ENCODE measurements at places on chromosomes 2 and 18.
A peak's percentile ranks its signal among the peaks of the same experiment; 100 is the strongest.

DNA sequence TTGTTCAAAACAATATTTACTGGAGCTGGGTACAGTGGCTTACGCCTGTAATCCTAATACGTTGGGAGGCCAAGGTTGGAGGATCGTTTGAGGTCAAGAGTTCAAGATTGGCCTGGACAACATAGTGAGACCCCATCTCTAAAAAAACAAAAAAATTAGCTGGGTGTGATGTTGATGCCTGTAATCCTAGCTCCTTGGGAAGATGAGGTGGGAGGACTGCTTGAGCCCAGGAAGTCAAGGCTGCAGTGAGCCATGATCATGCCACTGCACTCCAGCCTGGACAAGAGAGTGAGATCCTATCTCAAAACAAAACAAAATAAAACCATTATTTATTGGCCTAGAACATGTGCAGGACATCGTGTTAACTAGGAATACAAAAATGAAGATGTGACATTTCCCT, 77.5 kb downstream of the COLEC12 start:
- no peak for DNase-seq

GRCh38 chr2:199468561-199469513, 11.1 kb upstream of the SATB2 start:
- DNase-seq: peak; percentile 73

- DNase-seq: no peak
Observed at GRCh38 chr2:60560734-60561644, 7.5 kb upstream of the BCL11A start.

DNA sequence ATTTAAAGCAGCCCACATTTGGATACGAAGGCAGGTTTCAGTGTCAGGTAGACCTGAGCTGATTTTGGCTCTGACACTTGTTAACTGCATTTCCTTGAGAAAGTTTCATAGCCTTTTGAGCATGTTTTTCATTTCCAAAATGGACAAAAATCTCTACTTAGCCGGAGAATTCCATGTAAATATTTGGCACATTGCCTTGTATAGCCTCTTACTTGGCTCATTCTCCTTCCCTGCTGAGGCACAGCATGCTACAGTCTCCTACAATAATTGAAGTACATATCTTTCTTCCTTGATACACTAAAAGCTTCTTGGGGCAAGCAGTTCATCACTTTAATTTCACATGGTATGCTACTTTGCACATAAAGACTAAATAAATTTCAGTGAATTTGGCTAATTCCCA, 772.2 kb upstream of the CHAC2 start:
- no peak for DNase-seq

DNA sequence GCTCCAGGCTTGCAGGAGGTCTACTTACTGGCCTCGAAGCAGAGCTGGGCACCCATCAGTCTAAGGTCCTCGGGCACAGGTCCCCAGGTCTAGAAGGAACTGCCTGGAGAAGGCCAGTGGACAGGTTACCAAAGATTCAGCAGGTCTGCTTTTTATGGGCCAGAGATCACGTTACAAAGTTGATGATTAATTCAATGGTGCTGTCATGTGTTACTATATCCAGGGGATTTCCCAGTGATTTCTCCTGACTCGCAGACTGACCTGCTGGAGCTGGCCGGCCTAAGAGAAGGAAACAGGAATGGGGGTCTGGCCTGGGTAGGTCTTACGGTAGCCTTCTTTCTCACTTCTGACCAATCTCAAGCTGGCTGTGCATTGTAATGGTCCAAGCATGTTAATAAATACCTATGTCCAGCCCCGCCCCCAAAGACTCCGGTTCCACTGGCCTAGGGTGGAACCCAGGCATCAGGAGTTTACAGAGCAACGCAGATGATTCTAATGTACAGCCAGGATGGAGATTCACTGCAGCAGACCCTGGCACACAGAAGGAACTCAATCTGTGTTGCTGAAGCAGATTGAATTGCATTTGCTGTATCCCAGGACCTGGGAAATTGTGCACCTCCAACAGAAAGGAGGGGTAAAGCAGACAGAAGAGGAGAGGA, at the start of gene NEURL3:
TSS of gene NEURL3 (minus strand) at position 127 of the 659 bp plus-strand sequence. CDS start at position 56, 71 bp downstream.
- DNase-seq: no peak

DNA sequence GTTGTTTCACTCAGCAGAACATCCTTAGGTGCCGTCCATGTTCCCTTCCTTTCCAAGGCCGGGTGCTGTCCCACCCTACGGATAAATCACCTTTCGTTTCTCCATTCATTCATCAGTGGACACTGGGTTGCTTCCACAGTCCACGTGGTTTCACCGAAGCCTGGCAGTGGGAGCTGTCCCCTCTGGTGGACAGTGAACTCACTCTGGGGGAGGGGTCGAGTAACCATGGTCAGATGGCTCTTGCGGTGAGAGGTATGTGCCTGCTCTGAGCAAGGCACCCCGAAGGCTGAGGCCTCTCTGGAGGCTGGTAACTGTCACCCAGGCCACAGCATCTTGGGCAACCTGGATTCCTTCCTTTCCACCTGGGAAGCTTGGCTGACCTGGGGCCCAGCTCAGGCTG, 61.5 kb upstream of the TWIST2 start:
- no peak for DNase-seq

DNA sequence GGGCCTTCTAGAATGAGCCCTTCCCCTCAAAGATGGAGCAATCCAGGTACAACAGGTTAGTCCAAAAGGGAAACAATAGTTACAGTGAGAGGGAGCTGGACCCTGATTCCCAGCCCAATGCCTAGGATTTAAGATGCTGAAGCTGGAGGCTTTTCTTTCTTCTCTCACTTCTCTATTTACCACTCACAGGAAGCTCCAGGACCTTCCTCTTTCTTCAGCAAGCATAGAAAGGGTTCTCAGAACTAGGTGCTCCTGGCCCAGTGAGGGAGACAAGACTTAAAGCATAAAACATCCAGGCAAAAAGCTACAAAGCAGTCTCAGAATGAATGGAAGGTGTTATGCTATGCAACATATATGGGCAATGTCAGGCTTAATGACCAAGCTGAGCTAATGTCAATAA, 279.0 kb downstream of the SRBD1 start:
- no peak for DNase-seq

GRCh38 chr2:216904974-216905373, 45.1 kb upstream of the TNP1 start:
- DNase-seq: no peak

DNA sequence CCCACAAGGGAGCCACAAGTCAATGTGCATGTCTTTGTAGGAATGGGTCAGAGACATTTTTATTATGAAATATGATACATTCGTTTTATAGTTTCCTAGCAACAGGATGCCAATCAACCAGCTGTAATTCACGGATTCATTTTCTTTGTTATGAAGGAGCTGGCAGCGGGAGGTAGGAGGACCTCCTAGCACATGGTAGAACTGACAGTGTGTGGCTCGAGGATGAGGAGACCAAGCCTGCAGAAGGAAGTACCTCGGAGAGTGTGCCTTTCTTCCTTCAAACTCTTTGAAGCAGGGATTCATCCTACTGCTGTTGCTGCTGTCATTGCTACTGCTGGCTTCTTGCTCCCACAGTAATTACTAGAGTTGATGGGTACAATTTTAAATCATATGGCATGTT, 504.8 kb upstream of the KLHL29 start:
- no peak for DNase-seq

DNA sequence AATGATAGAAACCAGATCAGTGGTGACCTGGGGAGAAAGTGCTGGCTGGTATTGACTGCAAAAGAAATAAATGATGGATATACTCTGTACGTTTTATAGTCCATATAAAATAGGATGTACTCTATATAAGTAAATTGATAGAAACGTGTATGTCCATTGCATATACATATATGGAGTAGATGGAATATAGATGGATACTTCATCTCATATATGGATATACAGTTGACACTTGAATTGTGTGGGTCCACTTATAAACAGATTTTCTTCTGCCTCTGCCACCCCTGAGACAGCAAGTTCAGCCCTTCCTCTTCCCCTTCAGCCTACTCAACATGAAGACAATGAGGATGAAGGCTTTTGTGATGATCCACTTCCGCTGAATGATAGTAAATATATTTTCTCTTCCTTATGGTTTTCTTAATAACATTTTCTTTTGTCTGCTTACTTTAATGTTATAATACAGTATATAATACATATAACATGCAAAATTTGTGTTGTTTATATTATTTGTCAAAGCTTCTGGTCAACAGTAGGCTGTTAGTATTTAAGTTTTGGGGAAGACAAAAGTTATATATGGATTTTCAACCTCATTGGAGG, 76.1 kb upstream of the MYCN start:
- no peak for DNase-seq

DNA sequence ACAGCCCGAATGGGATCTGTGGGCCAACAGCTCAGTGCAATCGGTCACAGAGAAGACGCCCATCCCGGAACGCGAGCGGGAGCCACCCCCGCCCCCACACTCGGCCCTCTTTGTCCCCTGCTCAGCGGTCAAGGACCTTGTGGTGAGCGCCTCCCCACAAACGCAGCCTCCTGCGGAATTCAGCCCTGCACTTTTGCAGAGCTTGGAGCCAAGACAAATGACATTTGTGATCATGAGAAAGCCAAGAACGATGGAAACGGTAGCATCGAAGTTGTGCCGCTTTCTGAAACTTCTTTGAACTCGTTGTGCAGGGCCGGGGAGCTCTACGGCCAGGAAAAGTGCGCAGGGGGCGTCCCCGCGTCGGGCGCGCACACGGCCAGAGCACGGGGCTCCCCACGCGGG, 6.7 kb upstream of the SALL3 start:
- DNase-seq: no peak

GRCh38 chr2:177241711-177242120, 22.8 kb downstream of the NFE2L2 start:
- no peak for DNase-seq

GRCh38 chr2:25453199-25453905, 111.6 kb upstream of the DNMT3A start:
- DNase-seq: no peak

DNA sequence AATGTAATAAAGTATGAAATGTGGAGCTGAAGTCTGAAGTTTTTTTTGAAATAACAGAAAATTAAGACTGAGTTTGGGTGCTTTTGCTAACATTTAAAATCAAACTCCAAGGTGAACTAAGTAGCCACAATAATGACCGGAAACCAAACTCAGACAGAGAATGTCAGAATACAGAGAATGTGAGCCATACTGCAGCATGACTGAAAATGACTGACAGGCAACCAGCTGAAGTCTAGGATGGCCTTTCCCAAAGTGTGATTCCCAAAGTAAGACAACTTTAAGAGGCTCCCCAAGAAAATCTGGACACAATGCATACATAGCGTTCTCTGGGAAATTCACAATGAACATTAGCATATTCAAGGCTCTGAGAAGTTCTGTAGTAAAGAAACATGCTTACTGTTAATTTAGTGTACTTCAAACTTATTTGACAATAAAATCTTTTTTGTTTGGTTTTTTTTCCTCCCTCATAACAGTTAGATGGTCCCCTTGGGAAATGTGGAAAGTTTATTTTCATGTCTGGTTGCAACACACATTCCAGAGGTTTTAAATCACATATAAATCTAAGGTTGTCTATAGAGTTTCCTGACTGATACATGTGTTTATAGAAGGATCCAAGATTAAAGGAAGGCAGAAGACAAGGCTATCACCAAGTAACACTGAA, 28.6 kb downstream of the PLA2R1 start:
- DNase-seq: no peak

DNA sequence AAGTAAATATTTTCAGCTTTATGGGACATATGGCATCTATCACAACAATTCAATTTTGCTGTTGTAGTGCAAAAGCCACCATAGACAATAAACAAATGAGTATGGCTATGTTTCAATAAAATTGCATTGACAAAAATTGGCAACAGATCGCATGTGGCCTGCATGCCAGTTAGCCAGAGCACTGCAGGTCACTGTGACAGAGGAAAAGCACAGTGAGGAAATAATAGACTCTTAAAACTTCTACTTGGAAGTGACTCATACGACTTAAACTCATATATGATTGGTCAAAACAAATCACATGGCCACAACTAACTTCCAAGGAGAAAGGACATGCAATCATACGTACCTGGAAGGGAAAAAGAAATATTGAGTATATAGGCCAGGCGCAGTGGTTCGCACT, 44.4 kb downstream of the EXOC6B start:
- no peak for DNase-seq

GRCh38 chr18:6543330-6543908, 128.7 kb upstream of the L3MBTL4 start:
- DNase-seq: no peak

- no peak for DNase-seq
Observed at GRCh38 chr2:69241093-69241492, 145.9 kb downstream of the GFPT1 start.

DNA sequence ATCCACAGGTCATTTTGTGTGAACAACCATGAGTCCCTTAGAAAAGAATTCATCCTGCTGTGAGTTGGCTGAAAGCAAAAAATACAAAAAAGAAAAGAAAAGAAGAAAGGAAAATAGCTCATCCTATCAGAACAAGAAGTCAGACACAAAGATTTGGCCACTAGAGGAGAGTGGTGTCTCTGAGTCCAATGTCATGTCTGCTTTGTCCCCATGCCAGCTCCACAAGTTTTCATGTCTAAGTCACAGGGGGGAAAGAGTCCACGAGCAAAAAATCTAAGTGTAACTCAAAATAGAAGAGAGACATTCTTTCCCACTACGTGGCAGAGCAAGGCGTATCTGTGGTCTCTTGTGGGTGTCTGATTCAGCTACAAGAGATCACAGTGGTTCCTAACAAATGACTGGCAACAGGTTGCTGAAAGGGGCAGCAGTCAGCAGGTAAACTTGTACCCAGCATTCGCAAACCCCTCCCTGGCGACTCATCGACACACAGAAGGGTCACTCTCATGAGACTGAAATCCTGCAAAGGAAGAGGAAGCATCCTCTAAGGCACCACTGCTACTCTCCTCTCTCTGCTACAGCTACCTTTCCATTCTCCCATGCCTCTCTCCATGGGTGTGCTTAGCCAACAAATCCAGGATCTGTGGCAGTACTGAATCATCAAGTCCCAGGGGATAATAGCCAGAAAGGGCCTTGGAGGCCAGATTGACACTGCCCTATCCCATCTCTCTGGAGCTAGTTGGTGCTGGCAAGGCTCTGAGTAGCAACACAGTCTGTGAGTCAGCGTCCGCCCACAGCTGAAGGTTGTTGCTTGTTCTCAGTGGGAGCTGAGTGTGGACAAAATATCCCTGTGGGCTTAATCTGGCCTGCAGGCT, 123.0 kb upstream of the SLC39A10 start:
- DNase-seq: no peak

GRCh38 chr2:134954065-134954464, 35.4 kb downstream of the CCNT2 start:
- no peak for DNase-seq

GRCh38 chr18:43322132-43322531, 44.8 kb upstream of the SYT4 start:
- no peak for DNase-seq

DNA sequence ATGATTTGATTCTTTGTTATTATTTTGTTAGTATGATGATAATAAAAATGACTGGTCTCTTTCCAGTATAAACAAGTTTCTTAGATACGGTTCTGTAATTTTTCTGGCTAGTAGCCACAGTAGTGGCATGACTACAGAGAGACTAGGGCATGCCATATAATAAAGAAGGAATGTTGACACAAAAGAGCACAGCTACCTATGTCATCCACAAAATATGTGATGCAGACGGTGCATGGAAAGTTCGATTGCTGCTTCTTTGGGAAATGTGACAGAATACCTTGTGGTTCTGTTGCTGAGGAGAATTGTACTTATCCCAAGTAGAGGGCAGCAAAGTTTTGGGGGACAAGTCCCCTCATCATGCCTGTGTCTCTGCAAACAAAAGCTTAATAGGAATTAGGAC, 26.1 kb upstream of the SETBP1 start:
- no peak for DNase-seq

Measured in left colon (tissue), 2 donors.